NCI-H2081 (cell line): ENCODE measurements at places on chromosomes 16 and 17.
A peak's percentile ranks its signal among the peaks of the same experiment; 100 is the strongest.

GRCh38 chr16:2019518-2019920, at the start of gene NPW:
NPW (plus strand) TSS chr16:2019785.
- DNase-seq = peak; percentile 20

DNA sequence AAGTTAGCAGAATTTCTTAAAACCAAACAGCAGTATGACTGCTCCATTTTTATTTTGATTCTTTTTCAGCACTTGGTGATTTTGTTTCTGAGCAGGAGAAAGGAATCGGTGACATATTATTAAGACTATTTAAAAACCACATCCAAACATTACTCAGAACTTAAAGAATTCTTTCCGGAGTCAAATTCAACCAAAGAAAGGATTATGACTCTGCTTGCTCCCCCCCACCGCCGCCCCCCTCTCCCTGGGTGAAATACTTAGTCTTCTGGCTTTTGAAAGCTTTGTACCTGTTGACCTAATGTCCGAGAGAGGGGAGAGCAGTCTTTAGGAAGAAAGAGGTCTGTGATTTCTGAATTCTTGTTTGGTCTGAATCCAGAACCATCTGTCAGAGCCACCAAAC, 17.9 kb upstream of the COL1A1 start:
- DNase-seq = no peak

DNA sequence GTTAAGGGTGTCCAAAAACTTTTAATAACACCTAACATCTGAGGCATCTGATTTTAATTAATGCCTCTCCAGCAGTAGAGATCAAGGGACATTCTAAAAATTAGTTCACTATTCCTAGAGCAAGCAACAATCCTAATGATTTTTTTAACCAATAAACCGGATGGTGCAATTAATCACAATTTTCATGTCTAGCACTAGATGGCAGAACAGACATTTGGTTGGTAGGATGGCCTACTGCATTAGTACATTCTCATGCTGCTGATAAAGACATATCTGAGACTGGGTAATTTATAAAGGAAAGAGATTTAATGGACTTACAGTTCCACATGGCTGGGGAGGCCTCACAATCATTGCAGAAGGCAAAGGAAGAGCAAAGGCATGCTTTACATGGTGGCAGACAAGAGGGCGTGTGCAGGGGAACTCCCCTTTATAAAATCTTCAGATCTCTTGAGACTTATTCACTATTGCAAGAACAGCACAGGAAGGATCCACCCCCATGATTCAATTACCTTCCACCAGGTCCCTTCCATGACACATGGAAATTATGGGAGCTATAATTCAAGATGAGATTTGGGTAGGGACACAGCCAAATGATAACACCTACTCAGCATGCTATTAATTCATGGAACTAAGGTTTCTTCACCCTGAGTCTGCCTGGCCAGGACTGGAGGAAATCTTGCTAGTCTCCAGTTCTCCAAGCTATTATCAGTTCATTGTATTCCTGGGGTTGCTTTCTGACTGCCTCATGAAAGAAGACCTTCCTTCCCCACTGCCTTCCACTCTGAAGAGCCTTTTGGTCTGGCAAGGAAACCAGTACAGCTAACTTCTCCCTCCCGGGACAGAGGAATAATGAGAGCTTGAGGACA, 24.8 kb downstream of the HS3ST3A1 start:
- DNase-seq = no peak

- no peak for DNase-seq
Observed at GRCh38 chr17:36523113-36523512, 11.6 kb downstream of the MYO19 start.

- DNase-seq = no peak
Observed at GRCh38 chr17:39602533-39603303, 5.0 kb downstream of the NEUROD2 start.

DNA sequence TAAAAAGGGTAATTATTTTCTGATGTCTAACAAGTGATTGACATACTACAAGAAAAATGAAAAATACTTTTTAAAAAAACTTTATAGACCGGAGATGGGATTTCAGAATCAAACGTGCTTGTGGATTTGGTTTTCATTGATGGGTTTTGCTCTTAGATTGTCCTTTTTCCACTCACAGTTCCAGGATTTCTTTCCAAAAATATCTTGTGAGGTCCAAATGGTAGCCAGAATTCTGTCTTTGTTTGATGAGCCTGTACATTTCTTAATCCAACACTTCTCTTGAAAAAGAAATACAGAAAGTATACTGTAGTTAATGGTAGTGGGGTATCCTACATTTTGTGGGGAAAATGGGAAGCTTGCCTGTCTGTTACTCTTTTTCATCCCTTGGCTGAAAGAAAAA, 329.3 kb downstream of the KCNJ2 start:
- DNase-seq = no peak

GRCh38 chr17:46925185-46925868, 2.4 kb downstream of the GOSR2 start:
- no peak for DNase-seq

GRCh38 chr16:17350207-17350606, 120.6 kb downstream of the XYLT1 start:
- DNase-seq = no peak

- DNase-seq = no peak
Observed at GRCh38 chr16:80085606-80086005, 455.2 kb upstream of the DYNLRB2 start.

GRCh38 chr17:4822835-4823234, 10.3 kb upstream of the MINK1 start:
- no peak for DNase-seq

DNA sequence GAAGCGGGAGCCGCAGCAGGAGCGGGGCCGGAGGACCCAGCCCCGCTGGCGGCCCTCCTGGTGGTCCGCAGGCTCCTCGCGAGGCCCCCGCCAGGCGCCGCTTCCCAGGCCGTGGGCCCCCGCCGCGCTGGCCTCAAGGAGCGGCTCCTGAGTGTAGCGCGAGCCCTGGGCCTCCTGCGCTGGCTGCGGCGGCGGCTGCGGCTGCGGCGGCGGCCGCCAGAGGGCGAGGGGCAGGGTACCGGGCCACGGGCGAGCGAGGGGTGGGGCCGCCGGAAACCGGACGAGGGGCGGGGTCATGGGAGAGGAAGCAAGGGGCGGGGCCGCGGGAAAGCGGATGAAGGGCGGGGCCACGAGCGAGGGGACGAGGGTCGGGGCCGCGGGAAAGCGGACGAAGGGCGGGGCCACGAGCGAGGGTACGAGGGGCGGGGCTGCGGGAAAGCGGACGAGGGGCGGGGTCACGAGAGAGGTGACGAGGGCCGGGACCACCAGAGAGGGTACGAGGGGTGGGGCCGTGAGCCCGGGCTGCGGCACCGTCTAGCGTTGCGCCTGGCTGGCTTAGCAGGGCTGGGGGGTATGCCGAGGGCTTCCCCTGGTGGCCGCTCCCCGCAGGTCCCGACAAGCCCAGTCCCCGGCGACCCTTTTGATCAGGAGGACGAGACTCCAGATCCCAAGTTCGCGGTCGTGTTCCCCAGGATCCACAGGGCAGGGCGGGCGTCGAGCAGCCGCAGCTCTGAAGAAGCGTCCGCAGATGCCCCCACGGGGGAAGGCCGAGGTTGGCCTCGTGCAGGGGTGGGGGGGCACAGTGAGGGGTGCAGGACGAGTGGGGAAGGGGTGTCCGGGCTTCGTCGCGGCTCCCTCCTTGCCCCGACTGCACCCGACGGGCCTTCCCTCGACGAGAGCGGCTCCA, 1.7 kb downstream of the MYO15B start:
- DNase-seq = peak; percentile 92

DNA sequence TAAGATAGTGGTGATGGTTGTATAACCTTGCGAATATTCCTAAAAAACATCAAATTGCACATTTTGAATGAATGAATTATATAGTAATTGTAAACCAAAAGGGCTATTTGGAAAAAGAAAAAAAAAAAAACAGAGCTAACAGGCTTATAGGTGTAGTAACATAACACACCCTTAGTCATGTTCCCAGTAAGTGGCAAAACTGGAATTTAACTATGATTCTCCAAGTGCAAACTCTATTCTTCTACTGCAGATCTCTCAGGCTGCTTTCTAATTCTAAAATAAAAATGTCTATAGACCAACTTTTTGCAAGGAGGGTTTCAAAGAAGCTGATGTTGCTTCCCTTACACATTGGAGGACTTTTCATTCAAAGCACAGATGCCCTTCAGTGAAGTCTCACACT, 293.2 kb upstream of the MON1B start:
- DNase-seq = no peak

DNA sequence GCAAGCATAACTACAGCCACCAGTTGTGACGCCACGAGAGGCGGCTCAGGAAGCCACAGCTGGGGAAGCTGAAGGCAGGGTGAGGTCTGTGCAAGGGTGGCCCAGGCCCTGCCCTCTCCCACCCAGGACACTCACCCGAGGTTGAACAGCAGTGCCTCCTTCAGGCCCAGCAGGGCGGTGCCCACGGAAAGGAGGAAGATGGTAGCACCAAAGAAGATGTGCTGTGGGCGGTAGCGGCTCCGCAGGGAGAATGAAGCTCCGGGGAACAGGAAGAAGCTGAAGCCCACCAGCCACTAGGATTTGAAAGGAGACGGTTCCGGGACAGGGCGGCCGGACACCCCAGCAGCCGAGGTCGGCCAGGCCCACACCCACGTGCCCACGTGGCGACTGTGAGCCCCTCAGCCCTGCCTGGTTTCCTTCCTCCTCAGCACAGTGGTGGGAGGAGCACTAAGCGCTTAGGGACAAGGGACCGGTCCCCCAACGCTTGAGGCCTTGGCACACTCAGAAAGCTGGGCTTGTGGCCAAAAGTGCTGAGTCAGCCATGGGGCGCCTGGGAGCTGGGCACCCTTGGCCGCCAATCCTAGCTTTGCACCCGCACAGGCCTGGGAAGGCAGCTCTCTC, 11.0 kb downstream of the CYB561 start:
- peak; percentile 27 for DNase-seq

DNA sequence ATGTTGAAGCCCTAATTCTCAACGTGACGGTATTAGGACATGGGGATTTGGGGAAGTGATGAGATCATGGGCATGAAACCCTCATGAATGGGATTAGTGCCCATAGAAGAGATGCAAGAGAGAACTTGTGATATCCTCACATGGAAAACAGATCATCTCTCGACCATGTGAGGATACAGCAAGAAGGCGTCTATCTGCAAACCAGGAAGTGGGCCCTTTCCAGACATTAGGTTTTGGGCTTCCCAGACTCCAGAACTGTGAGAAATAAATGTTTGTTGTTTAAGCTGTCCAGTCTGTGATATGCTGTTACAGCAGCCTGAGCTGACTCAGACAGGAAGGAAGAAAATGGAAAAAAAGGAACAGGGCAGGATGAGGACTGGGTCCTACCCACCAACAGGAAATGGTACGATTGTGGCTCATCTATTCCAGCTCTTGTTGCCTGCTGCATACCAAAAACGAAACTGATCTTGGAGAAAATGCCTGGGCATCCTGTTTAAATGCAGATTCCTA, 21.9 kb upstream of the SSTR2 start:
- no peak for DNase-seq

DNA sequence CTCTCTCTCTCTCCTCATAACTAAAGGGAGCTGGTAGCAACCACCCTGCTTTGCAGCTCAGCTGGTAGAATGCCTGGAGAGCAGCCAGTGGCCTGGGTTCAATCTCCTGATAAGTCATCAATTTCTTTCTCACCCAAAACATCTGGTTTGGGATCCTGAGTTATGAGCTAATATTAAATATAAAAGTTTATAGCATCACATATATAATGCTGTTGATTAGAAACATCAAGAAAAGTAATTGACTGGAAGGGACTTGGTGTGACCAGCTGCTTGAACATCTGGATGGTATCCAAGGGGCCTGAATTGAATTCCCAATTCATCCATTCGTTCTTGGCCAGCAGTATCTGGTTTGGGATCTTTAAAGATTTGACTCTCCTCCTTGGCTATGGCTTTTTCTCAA, 12.2 kb upstream of the ELAC2 start:
- no peak for DNase-seq

DNA sequence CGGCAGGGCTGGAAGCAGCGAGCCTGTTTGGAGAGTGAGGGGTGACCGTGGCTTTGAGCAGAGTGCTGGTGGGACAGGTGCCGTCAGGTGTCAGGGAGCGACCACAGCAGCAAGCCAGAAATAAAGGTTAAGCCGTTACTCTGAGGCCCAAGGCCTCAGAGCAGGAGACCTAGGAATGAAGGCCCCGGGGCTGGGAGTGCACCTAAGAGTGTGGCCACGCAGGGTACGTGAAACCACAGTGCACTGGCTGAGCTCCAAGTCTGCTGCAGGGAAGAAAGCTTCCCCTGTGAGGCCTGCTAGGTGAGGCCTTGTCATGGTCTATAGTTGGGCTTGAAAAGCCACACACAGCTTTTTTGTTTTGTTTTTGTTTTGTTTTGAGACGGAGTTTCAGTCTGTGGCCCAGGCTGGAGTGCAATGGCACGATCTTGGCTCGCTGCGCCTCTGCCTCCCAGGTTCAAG, 8.7 kb downstream of the CLUAP1 start:
- DNase-seq = no peak

GRCh38 chr16:85158743-85159178, 46.5 kb upstream of the CIBAR2 start:
- DNase-seq = no peak

DNA sequence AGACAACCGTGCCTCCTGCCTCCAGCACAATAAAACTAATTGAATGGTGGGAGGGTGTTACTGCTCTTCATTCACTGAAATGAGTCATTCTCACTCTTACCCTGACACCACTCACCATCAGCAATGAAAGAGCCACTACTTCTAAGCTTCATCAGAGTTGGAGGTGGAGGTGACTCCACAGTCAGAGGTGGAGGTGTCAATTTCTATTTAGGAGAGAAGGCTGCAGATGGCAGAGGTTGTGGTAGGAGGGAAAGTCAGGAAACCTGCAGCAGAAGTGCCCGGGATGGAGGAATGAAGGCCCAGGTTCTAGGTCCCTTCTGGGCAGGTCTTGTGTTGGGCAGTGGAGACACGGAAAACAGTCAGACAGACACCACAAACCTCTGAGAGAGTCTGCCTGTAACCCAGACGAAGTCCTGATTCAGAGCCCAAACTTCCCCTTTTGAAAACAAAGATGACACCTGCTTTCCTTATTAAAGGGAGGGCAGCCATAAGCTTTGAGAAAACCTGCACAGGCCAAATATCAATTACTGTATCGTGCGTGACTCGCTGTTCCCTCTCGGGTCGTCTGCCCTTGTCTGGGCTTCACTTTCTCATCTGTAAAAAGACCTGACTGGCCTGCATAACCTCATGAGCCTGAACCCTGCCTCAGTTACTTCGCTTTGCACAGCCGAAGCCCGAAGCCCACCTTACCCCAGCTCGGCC, 668 bp downstream of the ATPAF2 start:
- DNase-seq = no peak

DNA sequence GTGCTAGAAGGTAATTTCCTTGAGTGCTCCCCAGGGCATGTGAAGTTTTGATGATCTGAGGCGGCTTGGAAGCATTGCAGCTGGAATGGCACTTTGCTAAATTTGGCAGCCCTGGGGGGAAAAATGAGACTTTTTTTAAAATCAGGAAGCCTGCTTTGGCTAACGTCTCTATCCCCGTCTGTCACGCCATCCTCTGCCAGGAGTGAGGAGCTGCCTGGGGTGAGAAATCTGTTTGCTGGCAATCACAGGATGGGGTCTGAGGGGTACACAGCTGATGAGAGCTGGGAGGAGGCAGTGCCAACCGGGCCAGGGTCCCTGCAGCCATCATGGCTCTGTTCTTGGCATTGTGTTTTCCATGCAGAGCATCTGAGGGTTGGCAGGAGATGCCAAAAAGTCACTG, 2.0 kb downstream of the ABCC12 start:
- no peak for DNase-seq
